H1 (cell line): ENCODE measurements at places on chromosomes 3 and 15.

- no peaks in the 10 kb centered on the region for H3K36me3 ChIP-seq
- no peaks in the 10 kb centered on the region for H3K27me3 ChIP-seq
- no peak overlapping the region for H3K4me3 ChIP-seq
These were observed 61.3 kb downstream of the ZDHHC19 start for GRCh38 chr3:196149831-196150301.

DNA sequence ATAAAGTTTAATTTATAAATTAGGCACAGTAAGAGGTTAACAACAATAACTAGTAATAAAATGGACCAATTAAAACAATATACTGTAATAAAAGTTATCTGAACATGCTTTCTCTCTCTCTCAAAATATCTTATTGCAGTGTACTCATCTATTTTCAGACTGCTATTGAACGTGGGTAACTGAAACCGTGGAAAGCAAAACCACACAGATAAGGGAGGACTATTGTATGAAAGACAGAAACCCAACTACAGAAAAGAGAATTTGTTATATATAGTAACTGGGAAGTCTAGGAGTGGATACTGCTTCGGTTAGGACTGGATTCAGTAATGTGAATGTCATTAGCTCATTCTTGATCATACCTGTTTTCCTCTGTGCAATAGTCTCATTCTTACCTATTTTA is 119.3 kb upstream of the DAZL start:
- H3K27me3 ChIP-seq: no peaks in the 10 kb centered on the region
- H3K27ac ChIP-seq: no peak overlapping the region
- peaks cover 8% of the 10 kb centered on the region for H3K4me1 ChIP-seq
- H3K4me3 ChIP-seq: no peak overlapping the region
- no peaks in the 10 kb centered on the region for H3K36me3 ChIP-seq
- no peak for DNase-seq

- no peak for DNase-seq
- no peak overlapping the region for H3K4me3 ChIP-seq
- no peaks in the 10 kb centered on the region for H3K36me3 ChIP-seq
- H3K27ac ChIP-seq: no peak overlapping the region
These were observed 46.4 kb downstream of the GATM start for GRCh38 chr15:45331972-45332371.

- H3K27me3 ChIP-seq: no peaks in the 10 kb centered on the region
- no peaks in the 10 kb centered on the region for H3K36me3 ChIP-seq
- no peak overlapping the region for H3K27ac ChIP-seq
- DNase-seq: no peak
- no peak overlapping the region for H3K4me3 ChIP-seq
- H3K4me1 ChIP-seq: peaks cover 3% of the 10 kb centered on the region; the same call in 1 of the 2 replicates
These were observed 515.0 kb downstream of the FGF12 start for GRCh38 chr3:192212335-192212734.

- H3K27me3 ChIP-seq: no peaks in the 10 kb centered on the region
- peaks cover 3% of the 10 kb centered on the region; the same call in 1 of the 2 replicates for H3K4me1 ChIP-seq
- H3K27ac ChIP-seq: no peak overlapping the region
- H3K4me3 ChIP-seq: no peak overlapping the region
- no peak for DNase-seq
- no peaks in the 10 kb centered on the region for H3K36me3 ChIP-seq
These were observed 62.5 kb downstream of the CBLB start for GRCh38 chr3:105806359-105806758.

DNA sequence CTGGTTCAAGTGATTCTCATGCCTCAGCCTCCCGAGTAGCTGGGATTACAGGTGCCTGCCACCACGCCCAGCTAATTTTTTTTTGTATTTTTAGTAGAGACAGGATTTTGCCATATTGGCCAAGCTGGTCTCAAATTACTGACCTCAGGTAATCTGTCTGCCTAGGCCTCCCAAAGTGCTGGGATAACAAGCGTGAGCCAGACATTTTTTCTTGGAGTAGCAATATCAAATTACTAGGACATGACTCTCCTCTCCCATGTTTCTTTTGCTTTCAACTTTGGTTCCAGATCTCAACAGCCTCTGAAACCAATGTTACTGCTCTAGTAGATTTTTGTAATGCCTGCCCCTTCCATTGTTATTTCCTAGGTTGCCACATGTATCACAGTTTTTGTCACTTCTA is 462.0 kb downstream of the GBE1 start:
- no peaks in the 10 kb centered on the region for H3K36me3 ChIP-seq
- H3K27ac ChIP-seq: no peak overlapping the region

DNA sequence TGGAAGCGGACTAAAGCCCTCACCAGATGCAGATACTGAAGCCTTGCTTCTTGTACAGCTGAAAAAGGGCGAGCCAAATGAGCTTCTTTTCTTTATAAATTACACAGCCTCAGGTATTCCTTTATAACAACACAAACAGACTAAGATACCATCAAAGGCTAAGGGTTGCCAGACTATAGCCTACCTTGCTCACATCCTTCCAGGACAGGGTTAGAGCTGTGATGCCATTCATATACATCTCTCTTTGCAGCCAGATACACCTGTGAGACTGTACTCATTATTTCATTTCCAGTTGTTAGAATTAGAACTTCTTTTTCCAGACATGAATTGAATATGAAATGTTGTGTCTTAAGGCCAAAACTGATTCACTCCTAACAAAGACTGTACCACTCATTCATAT is 262.8 kb upstream of the NR2F2 start:
- DNase-seq: no peak
- H3K27ac ChIP-seq: no peak overlapping the region

GRCh38 chr3:59566481-59566975 is 516.7 kb upstream of the CFAP20DC start:
- H3K36me3 ChIP-seq: no peaks in the 10 kb centered on the region
- no peak overlapping the region for H3K27ac ChIP-seq
- DNase-seq: no peak
- H3K4me1 ChIP-seq: no peaks in the 10 kb centered on the region

- peak; percentile 56 for DNase-seq
- no peak overlapping the region for H3K4me3 ChIP-seq
- no peaks in the 10 kb centered on the region for H3K36me3 ChIP-seq
- no peak overlapping the region for H3K27ac ChIP-seq
These were observed 550 bp downstream of the CCDC9B start for GRCh38 chr15:40340038-40340739.

GRCh38 chr3:184389935-184390528 is 10.2 kb downstream of the CHRD start:
- no peaks in the 10 kb centered on the region; the same call in 1 of the 2 replicates for H3K27me3 ChIP-seq
- no peak overlapping the region for H3K27ac ChIP-seq
- no peaks in the 10 kb centered on the region for H3K4me1 ChIP-seq
- no peak for DNase-seq
- no peak overlapping the region for H3K4me3 ChIP-seq

GRCh38 chr15:40941528-40942336 is 11.5 kb upstream of the CHAC1 start:
- H3K4me1 ChIP-seq: no peaks in the 10 kb centered on the region
- DNase-seq: peak; percentile 90
- H3K27ac ChIP-seq: peak overlapping the region; percentile 58; the same call in 1 of the 2 replicates
- H3K4me3 ChIP-seq: peak overlapping the region; percentile 64
- H3K27me3 ChIP-seq: peaks cover 25% of the 10 kb centered on the region

DNA sequence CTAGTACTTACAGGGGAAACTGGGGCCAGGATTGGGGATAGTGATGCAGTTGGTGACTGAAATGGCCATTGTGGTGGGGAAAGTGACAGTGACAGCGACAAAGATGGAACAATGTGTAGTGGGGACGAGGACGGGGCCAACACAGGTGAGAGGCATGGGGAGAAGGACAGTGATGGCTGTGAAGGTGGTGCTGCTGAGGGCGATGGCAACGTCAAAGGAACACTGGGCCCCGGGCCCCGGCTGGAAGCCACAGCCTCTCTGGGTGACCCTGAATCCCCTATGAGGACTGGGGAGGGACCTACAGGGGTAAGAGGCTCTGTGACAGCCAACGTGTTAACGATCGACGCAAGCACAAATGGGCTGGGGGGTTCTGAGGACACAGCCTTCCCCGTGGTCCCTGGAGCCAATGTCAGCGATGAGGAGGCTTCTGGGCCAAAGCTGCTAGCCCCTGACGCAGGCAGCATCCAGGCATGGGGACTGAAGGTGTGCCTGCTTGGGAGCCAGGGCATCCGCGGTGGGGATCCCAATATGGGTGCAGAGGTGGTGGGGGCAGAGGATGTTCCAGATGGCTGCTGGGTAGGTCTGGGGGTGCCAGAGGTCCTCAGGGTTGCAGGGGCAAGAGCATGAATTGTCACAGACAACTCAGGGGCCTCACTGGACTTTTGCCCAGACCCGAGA is 25.2 kb upstream of the GOLGA6C start:
- H3K27ac ChIP-seq: no peak overlapping the region
- 0 out of 2 replicates have a peak, but pooled peaks cover 2% of the 10 kb centered on the region for H3K4me1 ChIP-seq
- DNase-seq: no peak
- no peak overlapping the region for H3K4me3 ChIP-seq

DNA sequence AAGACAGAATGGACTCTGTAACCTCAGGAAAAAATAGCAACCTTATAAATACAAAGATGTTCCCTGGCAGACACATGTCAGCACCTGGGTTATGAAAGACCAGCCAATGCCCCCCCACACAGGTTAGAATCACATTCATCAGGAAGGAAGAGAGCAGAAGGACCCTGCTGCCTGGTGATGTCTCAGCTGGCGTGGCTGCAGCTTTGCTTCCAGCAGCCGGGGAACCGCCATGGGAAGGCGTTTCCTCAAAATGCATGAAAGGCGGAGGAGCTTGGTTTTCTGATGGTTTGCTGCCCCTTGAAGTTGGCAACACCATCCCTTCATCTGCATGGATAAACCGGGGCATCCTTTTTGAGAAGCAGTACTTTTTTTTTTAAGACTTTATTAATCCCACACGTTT is 10.9 kb upstream of the NSMCE3 start:
- no peak for DNase-seq
- no peak overlapping the region for H3K4me3 ChIP-seq
- no peak overlapping the region for H3K27ac ChIP-seq
- no peaks in the 10 kb centered on the region for H3K27me3 ChIP-seq

GRCh38 chr15:96585484-96586386 is 255.2 kb downstream of the NR2F2 start:
- H3K36me3 ChIP-seq: no peaks in the 10 kb centered on the region
- no peak overlapping the region for H3K27ac ChIP-seq
- H3K27me3 ChIP-seq: no peaks in the 10 kb centered on the region
- H3K4me1 ChIP-seq: peaks cover 6% of the 10 kb centered on the region

DNA sequence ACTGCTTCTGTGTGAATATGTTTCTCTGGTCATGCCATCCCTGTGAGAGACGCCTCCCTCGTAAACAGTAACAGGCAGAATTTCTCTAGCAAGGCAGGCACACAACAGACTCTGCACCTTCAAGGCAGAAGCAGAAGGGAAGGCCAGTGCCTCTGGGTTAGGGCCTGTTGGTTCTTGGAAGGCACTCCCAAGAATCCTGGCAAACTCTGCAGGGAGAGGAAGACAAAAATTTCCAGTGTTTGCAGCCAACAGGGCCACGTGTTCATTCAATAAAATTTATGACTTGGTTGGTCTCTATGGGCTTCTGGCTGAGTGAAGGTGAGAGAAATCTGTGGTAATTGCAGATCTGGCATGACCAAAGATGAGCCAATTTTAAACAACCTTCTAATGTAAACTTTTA is 39.3 kb downstream of the NFKBIZ start:
- no peak overlapping the region for H3K27ac ChIP-seq
- no peak overlapping the region for H3K4me3 ChIP-seq
- no peaks in the 10 kb centered on the region for H3K36me3 ChIP-seq
- H3K27me3 ChIP-seq: no peaks in the 10 kb centered on the region

DNA sequence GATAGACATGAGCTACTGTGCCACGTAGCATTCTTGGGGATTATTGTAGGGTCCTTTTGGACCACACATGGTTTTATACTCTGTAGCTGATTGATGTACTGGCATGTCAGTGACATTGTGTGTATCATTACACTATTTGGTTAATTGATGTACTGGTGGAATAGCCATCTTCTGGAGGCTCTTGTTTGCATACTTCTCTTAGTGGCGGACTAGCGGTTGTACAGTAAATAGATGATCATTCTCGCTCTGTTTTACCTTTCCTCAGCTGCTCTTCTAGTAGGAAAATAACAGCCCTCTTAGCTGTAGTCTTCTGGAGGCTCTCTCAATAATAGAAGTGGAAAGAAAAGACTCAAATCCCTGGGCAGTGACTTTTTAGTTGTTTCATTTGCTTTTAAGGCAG is 24.8 kb downstream of the IGF1R start:
- H3K4me1 ChIP-seq: peaks cover 31% of the 10 kb centered on the region
- no peaks in the 10 kb centered on the region for H3K36me3 ChIP-seq
- no peaks in the 10 kb centered on the region for H3K27me3 ChIP-seq
- H3K4me3 ChIP-seq: no peak overlapping the region

- no peaks in the 10 kb centered on the region for H3K4me1 ChIP-seq
- no peak overlapping the region for H3K27ac ChIP-seq
- no peak for DNase-seq
- H3K27me3 ChIP-seq: no peaks in the 10 kb centered on the region
These were observed 90.6 kb upstream of the FLNB start for GRCh38 chr3:57917601-57918000.

DNA sequence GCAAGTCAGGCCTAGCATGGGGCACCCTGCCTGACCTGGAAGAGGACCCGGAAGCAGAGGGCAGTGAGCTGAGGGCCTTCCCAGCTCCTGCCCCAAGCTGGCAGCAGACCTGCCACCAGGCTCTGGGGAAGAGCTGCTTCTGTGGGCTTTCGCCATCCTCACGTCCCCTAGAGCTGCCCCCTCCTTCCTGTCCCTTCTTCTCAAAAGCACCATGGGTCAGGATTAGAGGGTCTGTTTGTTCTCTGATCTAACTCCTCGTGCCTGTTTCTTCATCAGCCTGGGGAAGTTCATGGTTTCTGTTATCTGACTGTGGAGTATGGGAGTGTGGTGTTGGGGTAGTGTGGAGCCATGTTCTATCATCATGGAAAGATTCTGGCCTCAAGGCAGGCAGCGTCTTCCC is 58.4 kb upstream of the POLG start:
- H3K4me1 ChIP-seq: peaks cover 30% of the 10 kb centered on the region
- no peaks in the 10 kb centered on the region for H3K36me3 ChIP-seq
- no peak for DNase-seq
- H3K4me3 ChIP-seq: no peak overlapping the region

DNA sequence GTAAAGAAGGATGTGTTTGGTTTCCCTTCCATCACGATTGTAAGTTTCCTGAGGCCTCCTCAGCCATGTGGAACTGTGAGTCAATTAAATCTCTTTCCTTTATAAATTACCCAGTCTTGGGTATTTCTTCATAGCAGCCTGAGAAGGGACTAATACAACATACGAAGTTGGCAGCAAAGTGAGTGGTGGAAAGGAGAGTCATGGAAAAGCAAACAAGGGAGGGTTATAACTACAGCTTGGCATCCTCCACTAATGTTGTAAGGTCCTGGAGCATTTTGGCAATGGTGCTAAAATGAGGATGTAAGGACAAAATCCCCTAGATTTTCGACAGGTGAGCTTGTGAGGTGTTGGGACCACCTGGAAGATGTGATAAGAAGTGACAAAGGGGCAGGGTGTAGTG is 5.8 kb upstream of the TMEM41A start:
- H3K27me3 ChIP-seq: no peaks in the 10 kb centered on the region
- H3K4me1 ChIP-seq: no peaks in the 10 kb centered on the region
- H3K36me3 ChIP-seq: no peaks in the 10 kb centered on the region
- no peak for DNase-seq
- H3K27ac ChIP-seq: no peak overlapping the region

GRCh38 chr3:13791198-13792050 is 88.4 kb downstream of the WNT7A start:
- no peaks in the 10 kb centered on the region for H3K27me3 ChIP-seq
- no peak overlapping the region for H3K27ac ChIP-seq
- H3K4me3 ChIP-seq: no peak overlapping the region
- H3K4me1 ChIP-seq: 0 out of 2 replicates have a peak, but pooled peaks cover 1% of the 10 kb centered on the region
- DNase-seq: no peak
- H3K36me3 ChIP-seq: no peaks in the 10 kb centered on the region

GRCh38 chr3:169241630-169241990 is 421.9 kb downstream of the MECOM start:
- H3K4me3 ChIP-seq: no peak overlapping the region
- no peaks in the 10 kb centered on the region for H3K36me3 ChIP-seq
- H3K27me3 ChIP-seq: no peaks in the 10 kb centered on the region
- no peak for DNase-seq
- H3K27ac ChIP-seq: no peak overlapping the region
- no peaks in the 10 kb centered on the region for H3K4me1 ChIP-seq
